ENCODE measurements at places on chromosomes 5 and 9. TPM values are rescaled to one million over a fixed set of nuclear protein-coding genes. Genes with fewer than 3 reads are reported as not detected.

The IFNA21 gene
- not detected for polyA plus RNA-seq

The COL23A1 gene
- polyA plus RNA-seq: 0.05 TPM

The SLC25A2 gene
- not detected for polyA plus RNA-seq

The WDR38 gene
- not detected for polyA plus RNA-seq

GRCh38 chr5:178323961-178324360, 91.4 kb upstream of the PHYKPL start:
- no peak for DNase-seq

GRCh38 chr5:58759745-58760144, 176.9 kb downstream of the RAB3C start:
- DNase-seq: no peak

All from keratinocyte (primary cell).